Activated CD4-positive, CD25-positive, alpha-beta regulatory T cell (primary cell): ENCODE measurements at places on chromosomes 1 and 21.

DNA sequence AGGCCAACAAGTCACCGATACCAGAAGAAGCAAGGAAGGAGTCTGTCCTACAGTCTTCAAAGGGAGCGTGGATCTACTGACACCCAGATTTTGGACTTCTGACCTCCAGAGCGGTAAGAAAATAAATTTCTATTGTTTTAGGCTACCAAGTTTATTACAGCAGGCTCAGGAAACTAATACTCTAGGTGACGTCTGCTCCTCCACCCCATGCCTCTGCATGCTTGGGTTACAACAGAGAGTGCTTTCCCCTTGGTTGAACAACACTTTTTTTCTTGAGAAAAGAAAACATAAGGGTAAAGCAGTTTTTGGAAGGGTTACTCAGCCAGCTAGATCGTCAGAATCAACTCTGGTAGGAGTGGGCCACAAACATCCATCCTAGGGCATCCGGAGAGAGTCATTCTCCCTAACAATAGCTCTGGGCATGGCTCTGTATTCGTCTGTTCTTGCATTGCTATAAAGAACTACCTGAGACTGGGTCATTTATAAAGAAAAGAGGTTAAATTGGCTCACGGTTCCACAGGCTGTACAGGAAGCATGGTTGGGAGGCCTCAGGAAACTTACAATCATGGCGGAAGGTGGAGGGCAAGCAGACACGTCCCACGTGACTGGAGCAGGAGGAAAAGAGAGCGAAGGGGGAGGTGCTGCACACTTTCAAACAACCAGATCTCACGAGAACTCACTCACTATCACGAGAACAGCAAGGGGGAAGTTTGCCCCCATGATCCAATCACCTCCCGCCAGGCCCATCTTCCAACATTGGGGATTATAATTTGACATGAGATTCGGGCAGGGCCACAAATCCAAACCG is 22.2 kb upstream of the DNAJC11 start:
- no peak for DNase-seq

DNA sequence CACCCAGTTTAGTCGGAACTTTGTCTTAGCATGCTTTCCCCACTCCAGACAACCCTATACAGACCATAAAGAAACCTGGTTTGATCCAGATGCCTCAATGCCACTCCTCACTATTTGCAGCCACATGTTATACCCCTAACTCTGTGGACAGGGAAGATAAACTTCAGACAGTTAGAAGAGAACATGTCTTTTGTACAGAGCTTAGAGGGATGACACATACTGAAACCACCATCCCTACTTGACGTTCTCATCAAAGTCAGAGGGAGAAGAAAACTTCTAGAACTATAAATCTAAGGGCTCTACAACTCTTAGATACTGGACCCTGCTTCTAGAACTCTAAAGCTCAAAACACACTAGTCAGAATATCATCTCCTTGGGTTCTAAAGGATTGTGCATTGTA is 3.7 kb downstream of the SYT6 start:
- no peak for DNase-seq

- no peak for DNase-seq
Measured at GRCh38 chr1:23591460-23592208, 32.3 kb upstream of the ID3 start.

- DNase-seq = no peak
Measured at GRCh38 chr1:228291906-228292608, 84.2 kb downstream of the OBSCN start.

DNA sequence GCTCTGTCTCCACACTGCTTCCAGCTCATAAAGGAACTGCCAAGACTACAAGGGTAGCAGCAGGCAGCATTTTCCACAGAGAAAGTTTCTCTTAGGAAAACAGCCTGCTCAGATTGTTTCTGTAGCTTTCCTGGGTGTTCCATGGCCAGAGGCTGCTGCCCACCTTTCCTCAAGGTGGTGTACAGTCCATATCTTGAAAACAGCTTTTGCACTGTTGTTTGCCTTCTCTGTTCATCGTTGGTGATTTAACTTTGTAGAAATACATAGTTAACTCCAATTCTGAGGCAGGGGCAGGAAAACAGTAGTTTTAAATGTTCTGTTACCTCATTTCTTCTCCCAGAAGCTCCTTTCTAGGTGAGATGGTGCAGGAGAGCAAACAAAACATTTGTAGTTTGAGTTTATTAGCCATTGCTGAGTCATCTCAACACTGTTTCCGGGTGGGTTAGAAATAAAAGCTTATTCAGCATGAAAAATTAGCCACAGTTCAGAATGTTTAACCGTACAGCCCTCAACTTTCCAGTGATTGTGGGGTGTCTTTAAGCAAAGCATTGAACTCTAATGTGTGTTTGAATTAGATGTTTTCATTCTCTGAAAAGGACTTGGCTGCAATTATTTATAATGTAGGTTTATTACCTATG is 41.7 kb downstream of the DIP2A start:
- no peak for DNase-seq
